Activated CD4-positive, alpha-beta T cell treated with anti-CD3 and anti-CD28 coated beads, Interleukin-2, amount 10 ng/mL, durations not matched to agents 24 days and 14 days (primary cell): ENCODE measurements at places on chromosomes 4 and X. TPM values are rescaled to one million over a fixed set of nuclear protein-coding genes. Genes with fewer than 3 reads are reported as not detected.

Gene UGT2B17
- not detected in 2 replicates for total RNA-seq

Gene ZNF141
- 25.4 and 27.0 TPM in 2 replicates for total RNA-seq

Gene UGT2B11
- not detected in 2 replicates for total RNA-seq

Gene VCX3B
- not detected in 2 replicates for total RNA-seq

Gene H2BW2
- not detected in 2 replicates for total RNA-seq

Gene CCKAR
- not detected in 2 replicates for total RNA-seq

Gene PRRG3
- not detected in 2 replicates for total RNA-seq

Gene ODAPH
- total RNA-seq, result 0.43 and 0.47 TPM in 2 replicates

Gene RASL11B
- 2.0 and 2.2 TPM in 2 replicates for total RNA-seq

Gene PAGE2
- total RNA-seq, result not detected in 2 replicates

Gene GRIA2
- total RNA-seq, result not detected in 2 replicates

Gene ZDHHC15
- 0.05 and 0.28 TPM in 2 replicates for total RNA-seq

Gene PABPC4L
- not detected in 2 replicates for total RNA-seq

Gene GLRA2
- total RNA-seq, result not detected in 2 replicates

Gene F8
- 3.0 and 3.7 TPM in 2 replicates for total RNA-seq

Gene SLC16A2
- 0.40 and 0.58 TPM in 2 replicates for total RNA-seq
